ENCODE measurements at places on chromosomes 7 and 10. TPM values are rescaled to one million over a fixed set of nuclear protein-coding genes. Genes with fewer than 3 reads are reported as not detected.

- H3K4me1 ChIP-seq = no peaks in the 10 kb centered on the region
- no peaks in the 10 kb centered on the region for H3K36me3 ChIP-seq
- DNase-seq = no peak
- H3K27ac ChIP-seq = no peak overlapping the region
Measured at GRCh38 chr7:34062826-34063225, 157.5 kb downstream of the BMPER start.

GRCh38 chr10:92851003-92851402 lies 2.7 kb downstream of the EXOC6 start:
- peaks cover 2% of the 10 kb centered on the region for H3K36me3 ChIP-seq
- H3K27ac ChIP-seq = no peak overlapping the region
- peaks cover 37% of the 10 kb centered on the region for H3K4me1 ChIP-seq
- no peak for DNase-seq
- H3K4me3 ChIP-seq = no peak overlapping the region

The CAV1 gene
- 0.25 TPM for total RNA-seq

- H3K27ac ChIP-seq = no peak overlapping the region
- no peak overlapping the region for H3K4me3 ChIP-seq
- H3K27me3 ChIP-seq = peaks cover 6% of the 10 kb centered on the region
- DNase-seq = no peak
- no peaks in the 10 kb centered on the region for H3K36me3 ChIP-seq
- H3K4me1 ChIP-seq = no peaks in the 10 kb centered on the region
Measured at GRCh38 chr7:2493205-2494164, 17.3 kb upstream of the GRIFIN start.

DNA sequence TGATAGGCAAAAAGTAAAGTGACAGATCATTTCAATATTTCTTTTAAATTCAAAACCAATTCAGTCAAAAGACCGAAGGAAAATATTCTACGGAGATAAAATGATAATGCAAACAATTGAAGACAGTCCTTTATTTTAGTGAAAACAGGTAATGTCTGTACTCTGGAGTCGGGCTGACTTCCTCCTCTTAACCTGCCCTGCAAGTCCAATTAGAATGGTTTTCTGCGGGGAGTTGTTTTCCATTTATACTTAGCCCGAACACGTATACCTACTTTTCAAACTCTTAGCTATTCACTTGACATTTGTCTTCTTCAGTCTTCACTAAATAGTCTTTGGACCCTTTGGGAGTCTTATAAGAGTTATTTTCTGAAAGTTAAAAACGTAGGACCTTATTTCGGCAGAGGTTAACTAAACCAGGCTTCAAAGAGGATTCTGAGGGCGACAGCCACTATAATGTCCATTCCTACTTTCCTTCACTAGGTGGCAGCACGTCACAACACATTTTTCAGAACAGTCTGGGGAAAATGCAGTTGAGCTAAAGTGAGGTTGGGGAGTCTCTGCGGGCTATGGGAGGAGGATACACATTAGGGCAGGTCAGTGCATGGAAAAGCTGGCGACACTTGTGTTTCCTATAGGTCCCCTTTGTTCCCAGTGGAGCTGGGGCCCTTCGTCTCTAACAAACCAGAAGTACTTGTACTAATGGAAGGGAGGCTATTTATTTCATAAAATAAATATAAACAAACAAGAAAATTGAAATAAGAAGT lies 472.0 kb downstream of the KCNMA1 start:
- no peak overlapping the region for H3K27ac ChIP-seq
- H3K4me1 ChIP-seq = no peaks in the 10 kb centered on the region
- no peaks in the 10 kb centered on the region for H3K36me3 ChIP-seq
- peaks cover 18% of the 10 kb centered on the region for H3K27me3 ChIP-seq

DNA sequence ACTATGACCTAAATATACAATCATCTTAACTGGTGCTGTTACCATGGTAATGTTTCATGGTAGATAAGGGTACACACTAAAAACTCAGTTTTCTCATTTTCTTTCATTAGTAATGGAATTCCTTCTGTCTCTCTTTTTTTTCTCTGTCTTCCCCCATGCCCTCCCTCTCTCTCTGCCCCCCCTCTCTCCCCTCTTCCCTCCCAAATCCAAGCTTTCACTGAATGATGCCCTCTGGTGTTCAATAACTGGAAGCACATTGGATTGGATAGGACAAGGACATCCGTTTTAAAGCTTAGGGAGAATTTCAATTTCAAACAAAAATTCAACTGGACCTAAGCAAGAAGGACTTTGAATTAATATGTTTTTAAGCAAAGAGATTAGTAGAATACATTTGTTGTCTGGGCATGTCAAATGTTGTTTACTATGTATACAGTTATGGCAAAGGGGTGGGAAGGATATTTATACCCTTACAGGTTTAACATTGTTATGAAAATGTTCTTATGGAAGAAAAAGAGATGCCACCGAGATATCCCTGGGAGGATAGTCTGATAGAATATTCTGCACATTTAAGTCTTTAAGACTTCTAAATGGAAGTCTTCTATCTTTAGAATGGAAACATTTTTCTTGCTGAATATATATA lies 6.1 kb downstream of the CHRM2 start:
- peaks cover 27% of the 10 kb centered on the region for H3K27me3 ChIP-seq
- H3K27ac ChIP-seq = no peak overlapping the region
- no peak overlapping the region for H3K4me3 ChIP-seq

The LMBR1 gene
- total RNA-seq = 39.0 TPM

- DNase-seq = peak; percentile 25
- H3K36me3 ChIP-seq = peaks cover 8% of the 10 kb centered on the region
Measured at GRCh38 chr7:66542528-66543269, 86.0 kb upstream of the KCTD7 start.

DNA sequence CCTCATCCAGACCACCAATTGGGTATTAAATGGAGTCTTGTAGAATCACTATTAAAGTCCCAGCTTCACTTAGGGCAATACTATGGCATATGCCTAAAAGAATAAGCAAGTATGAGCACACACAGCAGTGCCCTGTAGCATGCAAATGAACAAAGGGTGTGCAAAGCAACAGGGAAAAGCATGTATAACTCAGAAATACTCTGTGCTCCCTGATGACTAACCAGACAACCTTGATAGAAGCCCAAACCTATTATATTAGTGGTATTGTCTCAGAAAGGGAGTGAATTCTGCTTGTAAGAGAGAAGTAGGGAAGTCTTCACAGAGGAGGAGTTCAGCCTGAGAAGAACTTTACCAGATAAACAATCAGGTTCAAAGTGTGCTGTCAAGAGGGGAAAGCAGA lies 131.2 kb downstream of the DGKI start:
- H3K27me3 ChIP-seq = peaks cover 4% of the 10 kb centered on the region
- no peaks in the 10 kb centered on the region for H3K36me3 ChIP-seq
- H3K4me1 ChIP-seq = no peaks in the 10 kb centered on the region

The GHRHR gene
- not detected for total RNA-seq

- peaks cover 5% of the 10 kb centered on the region for H3K36me3 ChIP-seq
- H3K4me3 ChIP-seq = no peak overlapping the region
- H3K27me3 ChIP-seq = no peaks in the 10 kb centered on the region
- DNase-seq = no peak
- H3K4me1 ChIP-seq = peaks cover 16% of the 10 kb centered on the region
- no peak overlapping the region for H3K27ac ChIP-seq
Measured at GRCh38 chr10:91422915-91423314, 12.8 kb downstream of the HECTD2 start.

The MYL10 gene
- not detected for total RNA-seq

DNA sequence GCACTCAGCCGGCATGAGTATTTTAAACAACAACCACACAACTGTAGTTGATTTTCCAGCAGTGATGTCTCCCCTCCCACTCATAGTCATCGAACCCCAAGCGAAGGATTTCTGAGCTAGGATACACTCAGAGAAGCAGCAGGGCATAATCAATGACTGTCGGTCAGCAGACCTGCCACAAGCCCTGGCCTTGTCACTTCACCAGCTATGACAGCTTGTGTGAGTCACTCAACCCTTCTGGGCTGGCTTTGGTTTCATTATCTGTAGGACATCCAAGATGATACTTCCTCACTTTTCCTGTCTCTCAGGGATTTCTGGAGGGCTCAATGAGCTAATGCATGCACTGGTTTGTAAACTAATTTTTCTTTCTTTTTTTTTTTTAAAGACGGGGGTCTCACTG lies 22.0 kb upstream of the UBE3C start:
- peaks cover 13% of the 10 kb centered on the region for H3K27me3 ChIP-seq
- peaks cover 2% of the 10 kb centered on the region for H3K36me3 ChIP-seq
- H3K4me1 ChIP-seq = no peaks in the 10 kb centered on the region
- H3K4me3 ChIP-seq = no peak overlapping the region

- DNase-seq = no peak
- no peak overlapping the region for H3K4me3 ChIP-seq
- H3K27me3 ChIP-seq = no peaks in the 10 kb centered on the region
- peak overlapping the region; percentile 49 for H3K27ac ChIP-seq
- H3K36me3 ChIP-seq = no peaks in the 10 kb centered on the region
- H3K4me1 ChIP-seq = peaks cover 75% of the 10 kb centered on the region
Measured at GRCh38 chr7:3067606-3068380, 24.1 kb upstream of the CARD11 start.

- no peaks in the 10 kb centered on the region for H3K27me3 ChIP-seq
- peak; percentile 62 for DNase-seq
- no peaks in the 10 kb centered on the region for H3K4me1 ChIP-seq
- no peak overlapping the region for H3K27ac ChIP-seq
- no peak overlapping the region for H3K4me3 ChIP-seq
Measured at GRCh38 chr10:84665883-84666463, 337.6 kb downstream of the CCSER2 start.

DNA sequence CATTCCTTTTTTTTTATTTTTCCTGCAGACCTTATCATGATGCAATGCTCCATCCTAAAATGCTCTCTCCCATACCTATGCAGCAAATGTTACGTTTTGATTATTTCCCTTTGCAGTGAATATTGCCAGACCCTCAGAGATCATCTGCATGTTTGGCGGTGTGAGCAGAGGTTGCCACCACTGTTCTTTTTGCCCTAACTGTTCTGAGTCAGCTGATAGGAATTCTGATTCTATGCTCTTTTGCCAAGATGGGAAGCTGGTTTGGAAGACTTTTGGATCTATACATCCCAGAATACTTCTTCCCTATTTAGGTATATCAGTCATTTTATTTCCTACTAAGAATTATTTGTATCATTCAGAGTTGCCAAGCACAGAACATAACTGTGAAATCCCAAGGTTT lies 130.5 kb downstream of the KLF6 start:
- no peak overlapping the region for H3K27ac ChIP-seq
- H3K36me3 ChIP-seq = no peaks in the 10 kb centered on the region
- H3K4me1 ChIP-seq = peaks cover 24% of the 10 kb centered on the region
- DNase-seq = no peak
- peaks cover 14% of the 10 kb centered on the region for H3K27me3 ChIP-seq

DNA sequence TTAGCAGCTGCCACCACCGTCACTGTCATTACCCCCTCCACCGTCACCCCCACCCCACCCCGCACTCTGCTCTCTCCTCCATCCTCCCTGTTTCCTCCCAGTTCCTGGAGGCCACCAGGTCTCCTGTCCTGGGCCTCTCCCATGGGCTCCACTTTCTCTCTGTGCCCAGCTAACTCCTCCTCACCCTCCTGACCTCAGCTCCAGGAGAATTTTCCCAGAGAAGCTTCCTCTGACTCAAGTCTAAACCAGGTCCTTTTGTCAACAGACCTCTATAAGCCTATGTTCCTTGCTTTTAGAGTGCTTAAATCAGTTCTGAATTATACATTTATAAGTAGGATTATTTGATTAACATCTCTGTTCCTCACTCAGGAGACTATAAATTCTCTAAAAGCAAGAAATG lies 150.0 kb downstream of the ARHGAP12 start:
- no peak for DNase-seq
- no peak overlapping the region for H3K4me3 ChIP-seq
- no peak overlapping the region for H3K27ac ChIP-seq
- H3K27me3 ChIP-seq = peaks cover 6% of the 10 kb centered on the region

DNA sequence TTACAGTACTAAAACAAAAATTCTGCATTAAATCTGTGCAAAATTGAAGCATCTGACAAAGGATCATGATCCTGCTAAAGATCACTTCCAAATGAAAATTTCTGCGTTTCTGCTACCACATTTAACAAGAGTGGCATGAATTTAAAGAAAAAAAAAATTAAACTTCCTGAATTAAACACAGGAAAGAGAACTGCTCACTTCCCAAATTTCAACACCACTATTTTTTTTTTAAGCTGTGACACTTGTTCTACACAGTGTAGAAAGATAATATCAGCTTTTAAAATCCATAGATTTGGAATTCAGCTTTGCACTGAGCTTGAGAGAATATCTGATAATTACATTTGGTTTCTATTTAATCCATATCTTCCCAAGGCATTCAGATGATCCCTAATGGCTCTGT lies 73.6 kb downstream of the EPC1 start:
- H3K36me3 ChIP-seq = peaks cover 39% of the 10 kb centered on the region
- no peaks in the 10 kb centered on the region for H3K27me3 ChIP-seq
- H3K4me1 ChIP-seq = peaks cover 12% of the 10 kb centered on the region
- no peak overlapping the region for H3K4me3 ChIP-seq
- H3K27ac ChIP-seq = no peak overlapping the region
- no peak for DNase-seq

The PTN gene
- total RNA-seq = not detected

GRCh38 chr10:124222988-124223710 lies 129.8 kb upstream of the CHST15 start:
- H3K4me3 ChIP-seq = no peak overlapping the region
- no peak overlapping the region for H3K27ac ChIP-seq
- H3K36me3 ChIP-seq = no peaks in the 10 kb centered on the region
- DNase-seq = no peak

DNA sequence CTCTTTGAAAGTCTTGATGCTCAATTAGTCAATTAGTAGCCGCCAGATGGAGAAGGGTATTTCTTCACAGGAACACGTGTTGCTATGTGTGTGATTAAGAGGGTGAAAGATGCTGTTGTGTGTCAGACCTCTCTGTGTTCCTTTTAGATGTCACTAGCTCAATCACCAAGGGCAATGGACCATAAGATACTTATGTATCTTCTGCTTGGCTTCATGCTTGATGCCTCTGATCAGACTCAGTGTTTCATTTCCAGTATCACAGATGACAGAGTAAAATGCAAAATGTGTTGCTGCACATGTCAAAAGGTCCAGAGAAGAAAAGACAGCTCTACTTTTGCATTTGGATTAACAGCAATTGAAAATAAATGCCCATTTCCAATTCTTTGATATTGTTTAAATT lies 865.9 kb downstream of the CNTNAP2 start:
- no peaks in the 10 kb centered on the region for H3K36me3 ChIP-seq
- DNase-seq = no peak
- no peak overlapping the region for H3K27ac ChIP-seq
- no peaks in the 10 kb centered on the region for H3K4me1 ChIP-seq
- no peak overlapping the region for H3K4me3 ChIP-seq

GRCh38 chr7:90689260-90689659 lies 93.1 kb downstream of the CDK14 start:
- no peak for DNase-seq
- H3K4me3 ChIP-seq = no peak overlapping the region
- H3K27me3 ChIP-seq = peaks cover 2% of the 10 kb centered on the region
- no peak overlapping the region for H3K27ac ChIP-seq
- no peaks in the 10 kb centered on the region for H3K36me3 ChIP-seq
- H3K4me1 ChIP-seq = no peaks in the 10 kb centered on the region

DNA sequence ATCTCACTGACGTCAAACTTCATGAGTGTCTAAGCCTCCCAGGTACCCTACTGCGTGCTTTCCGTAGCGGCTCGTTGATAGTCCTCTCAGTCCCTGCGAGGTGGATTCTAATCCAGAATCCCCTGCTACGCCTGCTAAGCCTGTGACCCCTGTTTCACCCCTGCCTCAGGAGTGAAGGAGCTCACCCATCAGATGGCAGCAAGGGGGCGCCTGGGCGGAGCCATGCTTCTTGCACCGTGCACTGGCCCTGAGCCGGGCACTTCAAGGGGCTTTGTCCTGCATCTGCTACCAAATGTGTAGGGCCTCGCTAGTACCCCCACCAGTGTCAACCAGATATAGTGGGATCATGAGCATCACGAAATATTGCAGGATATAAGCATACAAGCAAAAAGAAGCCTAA lies 918 bp upstream of the STRA8 start:
- no peaks in the 10 kb centered on the region for H3K27me3 ChIP-seq
- H3K36me3 ChIP-seq = no peaks in the 10 kb centered on the region
- H3K27ac ChIP-seq = no peak overlapping the region
- H3K4me3 ChIP-seq = no peak overlapping the region
- DNase-seq = peak; percentile 37
